ENCODE measurements at places on chromosomes 11 and 22.
A peak's percentile ranks its signal among the peaks of the same experiment; 100 is the strongest.

DNA sequence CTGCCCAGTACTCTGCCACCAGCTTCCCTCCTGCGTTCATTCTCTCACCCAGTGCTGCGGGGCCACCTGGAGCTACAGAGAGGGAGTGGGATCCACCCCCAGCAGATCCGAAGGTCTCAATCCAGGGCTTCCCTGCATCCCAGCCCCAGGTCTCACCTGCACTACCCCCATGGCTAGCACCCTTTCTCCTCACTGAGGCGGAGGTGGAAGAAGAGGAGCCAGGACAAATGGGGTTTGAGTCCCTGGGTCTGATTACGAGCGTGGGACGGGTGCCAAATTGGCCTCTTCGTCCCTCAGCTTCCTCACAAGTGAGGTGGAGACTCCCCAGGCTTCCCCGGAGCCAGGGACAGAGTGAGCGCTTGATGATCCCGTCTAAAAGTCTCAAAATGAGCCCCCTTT lies 64.2 kb downstream of the NFAM1 start:
- peak; percentile 27 for DNase-seq

- no peak for DNase-seq
Measured at GRCh38 chr11:121053244-121053643, 29.3 kb downstream of the TBCEL start.

DNA sequence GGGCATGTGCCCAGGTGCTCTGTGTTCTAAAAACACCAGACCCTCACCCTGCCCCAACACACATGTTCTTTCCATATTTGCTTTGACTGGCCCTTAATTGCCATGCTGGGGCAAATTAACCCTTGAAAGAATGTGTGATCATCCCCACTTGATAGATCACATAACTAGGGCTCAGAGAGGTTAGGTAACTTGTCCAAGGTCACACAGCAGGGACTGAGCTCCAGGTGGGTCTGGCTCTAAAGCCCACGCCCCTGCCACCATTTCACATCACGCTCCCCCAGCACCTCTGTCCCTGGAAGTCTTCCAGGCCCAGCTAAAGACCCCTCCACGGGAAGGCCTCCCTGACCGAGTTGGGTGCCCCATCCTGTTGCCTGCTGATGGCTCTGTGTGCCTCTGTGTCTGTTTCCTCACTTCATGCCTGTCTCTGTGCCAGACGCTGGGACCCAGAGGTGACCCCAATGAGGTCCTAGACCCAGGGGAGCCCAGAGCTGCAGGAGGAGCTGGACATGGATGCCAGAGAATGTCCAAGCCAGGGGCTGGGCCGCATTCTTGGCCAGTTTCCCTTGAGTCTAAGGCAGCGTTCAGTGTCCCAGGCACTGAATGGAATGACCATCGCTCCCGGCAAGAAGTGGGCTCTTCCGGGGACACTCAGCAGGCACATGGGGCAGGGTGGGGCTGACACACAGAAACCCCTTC lies 79.7 kb downstream of the MYO7A start:
- DNase-seq, result no peak

GRCh38 chr11:78094250-78094649 lies 14.6 kb upstream of the NDUFC2 start:
- no peak for DNase-seq

DNA sequence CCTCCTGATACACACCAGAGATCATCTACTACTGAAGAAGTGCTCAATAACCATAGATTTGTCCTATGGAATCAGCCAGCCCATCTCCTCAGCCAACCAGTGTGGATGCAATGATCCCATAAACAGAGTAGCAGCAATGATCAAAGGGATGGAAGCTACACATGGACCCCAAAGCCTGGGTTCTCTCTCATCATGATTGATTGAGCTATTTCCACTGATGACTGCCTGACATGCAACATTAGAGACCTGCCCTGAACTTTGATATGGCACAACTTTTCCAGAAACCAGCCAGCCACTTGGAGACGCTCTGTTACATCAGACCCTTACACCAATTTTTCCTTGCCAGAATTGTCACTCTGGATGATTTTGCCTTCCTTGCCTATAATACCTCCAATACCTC lies 471.6 kb downstream of the BUD13 start:
- no peak for DNase-seq

- DNase-seq, result no peak
Measured at GRCh38 chr11:116078101-116078591, 573.9 kb upstream of the CADM1 start.

- DNase-seq, result no peak
Measured at GRCh38 chr11:494761-495536, 12.1 kb downstream of the RNH1 start.

DNA sequence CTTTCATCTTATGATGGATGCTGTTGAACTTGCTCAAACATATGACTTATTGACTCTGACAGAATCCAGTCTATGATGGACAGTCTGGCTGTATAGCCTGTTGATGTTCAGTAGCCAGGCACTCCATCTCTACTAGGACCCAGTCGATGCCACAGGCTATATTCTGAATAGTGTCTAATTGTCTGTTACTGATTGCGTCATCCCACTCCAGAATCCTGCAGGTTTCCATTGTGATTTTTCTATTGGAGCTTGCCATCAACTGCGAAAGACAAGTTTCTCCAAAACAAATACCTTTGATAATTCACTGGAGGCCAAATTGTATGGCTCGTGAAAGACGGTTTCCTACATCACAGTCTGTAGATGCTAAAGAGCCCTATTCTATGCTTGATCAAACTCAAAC lies 481.7 kb upstream of the CHORDC1 start:
- no peak for DNase-seq

- no peak for DNase-seq
Measured at GRCh38 chr11:12200991-12201985, 90.9 kb downstream of the MICAL2 start.

- DNase-seq, result no peak
Measured at GRCh38 chr11:68655806-68656205, 28.5 kb upstream of the GAL start.

- no peak for DNase-seq
Measured at GRCh38 chr11:10426475-10426874, 28.6 kb upstream of the AMPD3 start.

GRCh38 chr11:70782401-70782913 lies 384.1 kb downstream of the CTTN start:
- DNase-seq, result no peak

- DNase-seq, result no peak
Measured at GRCh38 chr11:88603091-88603867, 265.7 kb upstream of the CTSC start.

GRCh38 chr11:96105197-96105895 lies 181.4 kb upstream of the MTMR2 start:
- DNase-seq, result no peak

DNA sequence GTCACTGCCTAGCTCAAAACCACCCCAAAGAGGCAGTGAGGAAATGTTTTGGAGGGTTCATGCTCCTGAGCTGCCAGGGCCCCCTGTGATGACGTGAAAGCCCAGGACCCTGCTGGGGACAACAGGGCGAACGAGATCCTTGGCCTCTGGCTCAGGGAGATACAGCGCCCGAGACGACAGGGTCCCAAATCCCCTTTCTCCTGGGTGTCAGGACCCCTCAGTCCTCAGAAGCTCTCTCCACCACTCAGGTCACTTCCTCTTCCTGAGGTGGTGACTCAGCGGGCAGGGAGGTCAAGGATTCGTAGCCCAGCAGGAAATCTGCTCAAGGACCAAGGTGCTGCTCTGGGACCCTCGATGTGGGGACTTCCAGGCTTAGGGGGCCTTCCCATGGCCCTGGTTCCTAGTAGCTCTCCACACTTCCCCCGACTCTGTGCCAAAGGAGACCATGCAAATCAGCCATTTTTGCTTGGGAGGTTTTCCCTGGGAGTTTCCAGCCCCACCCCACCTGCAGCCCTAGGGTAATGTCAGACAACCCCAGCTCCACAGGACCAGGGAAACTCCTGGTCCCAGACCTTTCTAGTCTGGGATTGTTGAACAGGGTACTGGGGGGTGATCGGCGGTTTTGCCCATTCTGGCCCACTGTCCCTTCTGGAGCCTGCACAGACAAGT lies 12.8 kb downstream of the BCL9L start:
- no peak for DNase-seq

- no peak for DNase-seq
Measured at GRCh38 chr11:132228746-132229325, 858.4 kb downstream of the NTM start.

- DNase-seq, result no peak
Measured at GRCh38 chr11:111417766-111418435, 38.8 kb upstream of the POU2AF1 start.

- DNase-seq, result no peak
Measured at GRCh38 chr11:18223591-18224387, 12.8 kb downstream of the SAA4 start.

- no peak for DNase-seq
Measured at GRCh38 chr11:46697303-46697702, 3.1 kb downstream of the ARHGAP1 start.

DNA sequence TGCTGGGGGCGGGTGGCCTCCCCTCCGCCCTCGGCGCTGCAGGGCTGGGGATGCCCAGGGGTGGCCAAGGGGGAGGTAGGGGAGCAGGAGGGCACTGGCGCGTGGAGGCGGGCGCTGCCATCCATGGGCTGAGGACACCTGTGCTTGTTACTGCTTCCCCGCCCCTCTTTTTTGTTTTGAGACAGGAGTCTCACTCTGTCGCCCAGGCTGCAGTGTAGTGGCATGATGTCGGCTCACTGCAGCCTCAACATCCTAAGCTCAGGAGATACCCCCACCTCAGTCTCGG lies 683 bp upstream of the FADS3 start:
- no peak for DNase-seq

DNA sequence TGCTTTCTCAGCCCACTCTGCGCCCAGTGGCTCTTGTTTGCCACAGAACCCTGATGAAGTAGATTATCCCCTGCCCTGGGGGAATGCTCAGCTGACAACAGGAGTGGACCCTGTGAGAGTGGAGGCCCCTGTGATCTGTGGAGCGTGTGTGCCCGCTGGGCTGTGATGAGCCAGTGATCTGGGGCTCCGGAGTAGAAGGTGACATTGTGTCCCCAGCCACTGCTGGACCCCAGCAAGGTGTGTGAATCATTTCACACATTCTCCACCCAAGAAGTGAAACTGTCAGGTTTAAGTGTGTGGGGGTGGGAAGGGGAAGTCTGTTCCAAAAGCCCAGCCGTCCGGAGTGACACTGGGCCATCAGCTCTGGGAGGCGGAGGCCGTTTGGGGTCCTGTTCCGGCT lies 33.1 kb upstream of the GRAMD4 start:
- DNase-seq, result no peak

DNA sequence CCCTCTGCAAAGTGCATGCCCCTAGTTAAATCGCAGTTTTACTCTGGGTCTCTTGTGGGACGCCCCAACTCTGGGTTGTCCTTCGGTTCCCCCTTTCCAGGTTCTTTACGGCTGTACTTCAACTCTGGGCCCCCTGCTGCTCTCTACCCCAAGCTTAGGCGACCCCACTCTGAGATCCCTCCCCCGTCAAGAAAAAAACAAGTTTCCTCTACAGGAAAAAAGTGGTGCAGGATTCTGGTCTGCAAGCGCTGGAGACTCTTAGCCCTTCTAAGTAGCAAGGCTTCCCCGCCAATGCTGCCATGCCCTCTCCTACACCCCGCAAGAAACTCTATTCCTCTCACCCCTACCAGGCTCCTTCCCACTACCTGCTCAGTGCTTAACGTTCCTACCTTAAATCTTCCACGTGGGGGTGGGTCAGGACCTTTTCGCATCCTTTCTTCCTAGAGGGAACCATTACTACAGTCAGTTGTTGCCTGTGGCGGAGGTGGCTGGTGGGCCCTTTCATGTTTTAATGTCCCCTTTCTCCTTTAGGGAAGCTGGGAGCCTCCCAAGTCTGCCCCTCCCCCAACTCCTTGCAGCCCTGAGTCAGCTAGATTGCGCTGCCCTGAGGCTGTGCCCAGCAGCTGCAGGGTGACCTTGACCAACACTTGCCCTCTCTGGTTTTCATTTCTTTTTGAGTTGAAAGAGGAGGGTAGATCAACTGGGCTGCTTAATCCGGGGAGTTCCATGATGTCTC lies 1.4 kb downstream of the NEFH start:
- no peak for DNase-seq

DNA sequence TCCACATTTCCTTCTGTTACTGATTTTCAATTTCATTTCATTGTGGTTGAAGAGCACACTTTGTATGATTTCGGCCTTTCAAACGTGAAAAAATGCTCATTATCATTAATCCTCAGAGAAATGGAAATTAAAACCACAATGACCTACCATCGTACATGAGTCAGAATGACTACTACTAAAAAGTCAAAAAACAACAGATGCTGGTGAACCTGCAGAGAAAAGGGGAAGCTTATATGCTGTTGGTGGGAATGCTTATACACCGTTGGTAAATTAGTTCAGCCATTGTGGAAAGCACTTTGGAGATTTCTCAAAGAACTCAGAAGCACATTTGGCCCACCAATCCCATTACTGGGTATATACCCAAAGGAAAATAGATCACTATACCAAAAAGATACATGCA lies 57.6 kb downstream of the DLG2 start:
- DNase-seq, result no peak

DNA sequence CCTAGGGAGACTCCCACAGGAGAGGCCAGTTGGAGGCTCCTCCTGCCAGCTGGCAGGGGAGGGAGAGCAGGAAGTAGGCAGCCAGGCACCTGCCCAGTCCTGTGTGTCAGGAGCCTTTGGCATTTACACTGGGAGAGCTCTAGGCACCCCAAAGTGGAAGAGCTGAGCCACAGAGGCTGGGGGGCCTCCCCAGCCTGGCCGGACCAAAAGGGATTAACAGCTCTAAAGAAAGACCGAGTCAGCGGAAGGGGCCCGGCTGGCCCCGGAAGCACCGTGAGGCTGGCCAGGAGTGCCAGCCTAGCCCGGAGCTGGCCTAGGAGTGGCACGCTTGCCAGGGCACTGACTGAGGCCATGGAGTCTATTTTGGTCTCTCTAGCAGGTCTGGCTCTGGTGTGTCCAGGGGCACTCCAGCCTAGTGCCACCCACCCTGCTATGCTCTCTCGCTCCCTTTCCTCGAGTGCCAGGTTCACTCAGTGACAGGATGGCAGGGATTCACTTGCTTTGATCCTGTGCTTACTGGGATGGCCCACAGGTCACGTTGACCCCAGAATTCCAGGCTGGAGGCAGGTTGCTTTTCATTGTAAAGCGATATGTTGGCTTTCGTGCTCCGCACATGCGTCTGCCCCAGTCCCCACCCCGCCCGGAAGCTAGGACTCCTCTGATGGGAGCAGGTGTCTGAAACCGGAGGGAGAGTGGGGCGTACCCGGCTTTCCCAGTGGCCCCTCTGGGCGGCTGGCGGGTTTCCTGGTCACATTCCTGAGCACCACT lies 3.3 kb upstream of the KMT5B start:
- DNase-seq, result no peak

GRCh38 chr11:383431-383830 lies 10.6 kb upstream of the PKP3 start:
- no peak for DNase-seq

DNA sequence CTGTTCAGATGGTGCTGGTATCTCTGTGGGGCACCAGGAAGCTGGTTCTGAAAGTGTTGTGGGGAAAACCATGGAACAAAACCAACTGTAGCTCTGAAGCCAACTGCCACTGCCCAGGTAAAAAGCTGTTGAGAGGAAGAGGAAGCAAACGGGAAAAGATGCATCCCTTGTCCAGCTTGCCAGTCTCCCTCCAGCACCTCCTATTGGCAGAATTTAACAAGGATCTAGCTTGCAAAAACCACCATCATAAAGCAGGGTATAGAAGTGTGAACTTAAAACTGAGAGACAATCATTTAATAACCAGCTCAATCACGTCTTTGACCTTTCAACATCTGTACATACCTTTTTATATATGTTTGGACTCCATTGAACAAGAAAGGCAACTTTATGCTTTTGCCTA lies 4.5 kb downstream of the PATE1 start:
- DNase-seq, result no peak

All from natural killer cell (primary cell).